ENCODE measurements at places on chromosomes 6 and 20. TPM values are rescaled to one million over a fixed set of nuclear protein-coding genes. Genes with fewer than 3 reads are reported as not detected.

- H3K27ac ChIP-seq, result peak overlapping the region; percentile 92
- peak overlapping the region; percentile 39 for H3K4me3 ChIP-seq
- no peaks in the 10 kb centered on the region for H3K27me3 ChIP-seq
- H3K4me1 ChIP-seq, result peaks cover 58% of the 10 kb centered on the region
- no peak for DNase-seq
Measured at GRCh38 chr6:108565893-108566292, 5.2 kb downstream of the FOXO3 start.

DNA sequence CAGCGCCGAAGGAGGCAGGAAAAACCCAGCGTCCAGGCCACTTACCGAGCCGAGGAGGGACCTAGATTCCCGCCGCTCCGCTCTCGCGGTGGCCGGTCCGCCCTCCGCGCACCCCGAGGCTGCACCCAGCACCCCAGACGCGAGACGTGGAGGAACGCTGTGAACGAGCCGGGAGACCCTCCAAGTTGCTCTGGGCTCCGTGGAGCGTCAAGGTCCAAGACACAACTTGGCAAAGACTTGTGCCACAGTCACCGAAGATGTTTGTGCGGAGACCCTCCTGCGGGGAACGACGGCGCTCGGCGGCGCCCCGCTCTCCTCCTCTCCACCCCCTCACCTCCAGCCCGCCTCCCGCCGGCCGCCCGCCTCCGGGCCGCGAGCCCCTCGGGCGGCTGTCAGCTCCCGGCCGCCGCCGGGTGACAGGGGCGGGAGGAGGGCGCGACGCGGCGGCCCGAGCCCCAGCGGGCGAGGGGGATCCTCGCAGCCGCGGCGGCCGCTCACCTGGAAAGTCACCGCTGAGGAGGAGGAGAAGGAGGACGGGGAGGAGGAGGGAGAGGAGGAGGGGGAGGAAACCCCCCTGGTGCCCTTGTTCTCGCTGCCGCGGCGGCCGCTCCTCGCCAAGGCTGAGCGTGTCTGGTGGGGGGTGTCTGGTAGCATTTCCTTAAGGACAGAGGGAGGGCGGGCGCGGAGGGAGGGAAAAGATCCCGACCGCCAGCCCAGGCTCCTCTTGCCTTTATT is 637 bp upstream of the HIVEP2 start:
- no peaks in the 10 kb centered on the region for H3K27me3 ChIP-seq
- H3K4me3 ChIP-seq, result peak overlapping the region; percentile 88
- H3K4me1 ChIP-seq, result peaks cover 32% of the 10 kb centered on the region
- H3K27ac ChIP-seq, result peak overlapping the region; percentile 94
- peaks cover 1% of the 10 kb centered on the region for H3K36me3 ChIP-seq
- peak; percentile 76 for DNase-seq

DNA sequence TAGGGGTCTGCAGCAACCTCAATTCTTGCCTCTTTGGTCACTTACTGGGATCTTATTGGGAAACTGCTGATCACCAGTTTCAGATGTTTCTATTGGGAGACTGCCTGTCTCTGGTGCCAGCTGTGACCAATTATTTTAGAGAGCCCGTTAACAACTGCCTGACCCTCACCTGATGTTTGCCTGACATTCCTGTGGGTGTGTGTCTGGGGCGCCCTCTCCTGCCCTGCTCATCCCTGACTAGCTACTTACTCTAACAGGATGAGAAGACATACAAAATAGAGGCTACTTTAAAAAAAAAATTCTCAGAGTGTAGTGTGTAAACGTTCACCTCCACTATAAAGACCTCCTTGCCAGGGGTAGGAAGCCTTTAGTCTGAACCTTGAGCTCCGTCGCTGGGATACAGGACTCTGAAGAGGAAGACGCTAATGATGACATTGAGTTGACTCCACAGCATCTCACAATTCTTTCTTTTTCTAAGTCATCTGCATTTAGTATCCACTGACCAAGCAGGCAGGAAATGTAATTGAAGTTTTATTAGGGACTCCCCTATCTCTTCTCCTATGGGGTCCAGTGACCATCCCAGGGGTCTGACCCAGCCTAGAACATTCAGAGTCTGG is 54.6 kb upstream of the DDR1 start:
- H3K4me3 ChIP-seq, result no peak overlapping the region
- DNase-seq, result no peak
- H3K36me3 ChIP-seq, result no peaks in the 10 kb centered on the region
- H3K4me1 ChIP-seq, result peaks cover 48% of the 10 kb centered on the region
- no peaks in the 10 kb centered on the region for H3K27me3 ChIP-seq

- no peak overlapping the region for H3K4me3 ChIP-seq
- no peaks in the 10 kb centered on the region for H3K4me1 ChIP-seq
- DNase-seq, result no peak
- H3K36me3 ChIP-seq, result no peaks in the 10 kb centered on the region
- no peaks in the 10 kb centered on the region for H3K27me3 ChIP-seq
Measured at GRCh38 chr20:63310265-63310991, 17.4 kb downstream of the COL20A1 start.

DNA sequence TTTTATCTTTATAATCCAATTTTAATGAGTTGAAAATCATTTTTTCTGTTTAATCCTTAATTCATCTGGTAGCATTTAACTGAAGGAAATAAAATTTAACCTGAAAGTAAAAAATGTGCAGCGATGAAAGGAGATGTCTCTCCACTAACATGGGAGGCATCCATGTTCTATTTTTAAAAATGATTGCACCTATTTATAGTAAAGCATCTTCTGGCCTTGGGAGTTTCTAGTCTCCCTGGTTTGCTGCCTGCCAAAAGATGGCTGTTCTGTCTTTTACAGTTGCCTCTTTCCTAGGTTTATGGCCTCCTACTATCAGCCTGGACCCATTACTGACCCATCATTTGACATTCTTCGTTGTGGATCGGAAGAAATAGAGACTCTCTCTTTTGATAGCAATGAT is 143.0 kb downstream of the B3GAT2 start:
- H3K27me3 ChIP-seq, result no peaks in the 10 kb centered on the region
- no peak overlapping the region for H3K27ac ChIP-seq
- no peaks in the 10 kb centered on the region for H3K36me3 ChIP-seq
- no peak for DNase-seq
- H3K4me1 ChIP-seq, result peaks cover 4% of the 10 kb centered on the region

The MANEA gene
- 17.7 TPM for total RNA-seq

GRCh38 chr6:44400572-44400971 is 13.1 kb downstream of the CDC5L start:
- no peaks in the 10 kb centered on the region for H3K27me3 ChIP-seq
- peaks cover 38% of the 10 kb centered on the region for H3K36me3 ChIP-seq
- H3K4me3 ChIP-seq, result no peak overlapping the region
- peaks cover 3% of the 10 kb centered on the region for H3K4me1 ChIP-seq

- peak overlapping the region; percentile 80 for H3K27ac ChIP-seq
- peaks cover 33% of the 10 kb centered on the region for H3K4me1 ChIP-seq
- no peak for DNase-seq
- H3K36me3 ChIP-seq, result peaks cover 22% of the 10 kb centered on the region
Measured at GRCh38 chr6:19408331-19408730, 428.8 kb upstream of the ID4 start.

DNA sequence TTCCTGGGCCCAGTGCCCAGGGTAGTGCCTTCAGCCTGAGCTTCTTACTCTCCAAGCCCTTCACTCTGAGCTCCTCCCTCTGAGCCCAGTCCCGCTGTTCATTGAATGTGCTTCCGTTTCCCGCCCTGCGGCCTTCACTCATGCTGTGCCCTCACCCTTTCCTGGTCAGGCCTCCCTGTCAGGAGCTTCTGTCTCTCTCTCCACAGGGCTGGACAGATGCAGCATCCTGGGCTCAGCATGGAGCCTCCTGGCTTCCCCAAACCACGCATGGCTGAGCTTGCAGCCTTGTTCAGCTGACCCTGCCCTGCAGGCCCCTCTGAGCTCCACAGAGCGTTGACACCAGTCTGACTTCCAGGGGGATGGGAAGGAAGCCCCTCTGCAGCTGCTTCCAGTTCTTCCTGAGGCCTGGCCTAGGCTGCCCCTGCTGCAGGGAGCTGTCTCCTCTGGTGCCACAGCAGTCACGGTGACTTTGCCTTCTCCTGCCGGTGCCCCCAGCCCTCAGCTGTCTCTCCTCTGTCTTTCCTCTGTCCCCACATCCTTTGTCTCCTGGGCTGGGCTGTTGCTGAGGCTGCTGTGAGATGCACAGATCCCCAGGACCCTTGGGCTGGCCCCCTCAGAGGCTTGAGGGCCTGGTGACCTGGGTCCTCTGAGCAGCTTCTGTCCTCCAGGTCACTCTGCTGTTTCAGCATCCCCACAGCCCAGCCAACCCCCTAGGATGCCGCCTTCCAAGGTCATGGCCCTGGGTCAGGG is 7.9 kb upstream of the MYT1 start:
- H3K4me1 ChIP-seq, result no peaks in the 10 kb centered on the region
- no peak for DNase-seq
- H3K27me3 ChIP-seq, result peaks cover 31% of the 10 kb centered on the region
- H3K36me3 ChIP-seq, result no peaks in the 10 kb centered on the region
- no peak overlapping the region for H3K27ac ChIP-seq

The MAP3K5 gene
- total RNA-seq, result 5.1 TPM
